GM23338 (cell line): ENCODE measurements at places on chromosomes 12 and 14.

- H3K27me3 ChIP-seq: no peaks in the 10 kb centered on the region
- H3K4me1 ChIP-seq: peaks cover 6% of the 10 kb centered on the region; the same call in 1 of the 2 replicates
- H3K4me3 ChIP-seq: no peak overlapping the region
- no peak overlapping the region for H3K27ac ChIP-seq
- no peak for DNase-seq
These were observed 46.4 kb upstream of the BMP4 start for GRCh38 chr14:54003064-54003463.

DNA sequence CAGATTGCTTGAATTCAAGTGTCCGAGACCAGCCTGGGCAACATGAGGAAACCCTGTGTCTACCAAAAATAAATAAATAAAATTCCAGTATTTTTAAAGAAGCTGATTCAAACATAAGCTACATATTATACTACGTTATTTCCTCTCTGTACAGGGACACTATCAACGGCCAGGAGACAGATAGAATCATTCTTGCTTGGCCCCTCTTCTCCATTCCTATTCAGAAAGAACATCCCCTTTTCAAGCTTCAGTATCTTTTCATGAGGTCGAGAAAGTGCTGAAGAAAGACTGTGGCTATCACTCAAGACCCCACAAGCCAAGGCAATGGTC, 314 bp upstream of the DHRS7 start:
- H3K4me1 ChIP-seq: peaks cover 27% of the 10 kb centered on the region
- no peak overlapping the region for H3K27ac ChIP-seq
- no peak for DNase-seq

DNA sequence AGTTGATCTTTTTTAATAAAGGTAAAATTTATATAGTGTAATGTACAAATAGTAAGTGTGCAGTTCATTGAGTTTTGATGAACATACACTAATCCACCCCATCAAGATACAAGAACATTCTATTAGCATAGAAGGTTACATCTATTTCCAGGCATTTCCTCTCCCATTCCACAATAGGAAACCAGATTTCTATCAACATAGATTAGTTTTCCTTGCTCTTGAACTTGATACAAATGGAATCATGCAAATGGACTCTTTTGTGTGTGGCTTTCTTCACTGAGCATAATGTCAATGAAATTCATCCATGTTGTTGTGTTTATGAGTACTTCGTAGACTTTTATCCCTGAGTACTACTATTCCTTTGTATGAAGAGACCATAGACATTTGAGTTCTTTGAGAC, 10.8 kb downstream of the STYX start:
- DNase-seq: no peak
- H3K4me3 ChIP-seq: no peak overlapping the region
- no peaks in the 10 kb centered on the region for H3K27me3 ChIP-seq
- H3K27ac ChIP-seq: no peak overlapping the region

DNA sequence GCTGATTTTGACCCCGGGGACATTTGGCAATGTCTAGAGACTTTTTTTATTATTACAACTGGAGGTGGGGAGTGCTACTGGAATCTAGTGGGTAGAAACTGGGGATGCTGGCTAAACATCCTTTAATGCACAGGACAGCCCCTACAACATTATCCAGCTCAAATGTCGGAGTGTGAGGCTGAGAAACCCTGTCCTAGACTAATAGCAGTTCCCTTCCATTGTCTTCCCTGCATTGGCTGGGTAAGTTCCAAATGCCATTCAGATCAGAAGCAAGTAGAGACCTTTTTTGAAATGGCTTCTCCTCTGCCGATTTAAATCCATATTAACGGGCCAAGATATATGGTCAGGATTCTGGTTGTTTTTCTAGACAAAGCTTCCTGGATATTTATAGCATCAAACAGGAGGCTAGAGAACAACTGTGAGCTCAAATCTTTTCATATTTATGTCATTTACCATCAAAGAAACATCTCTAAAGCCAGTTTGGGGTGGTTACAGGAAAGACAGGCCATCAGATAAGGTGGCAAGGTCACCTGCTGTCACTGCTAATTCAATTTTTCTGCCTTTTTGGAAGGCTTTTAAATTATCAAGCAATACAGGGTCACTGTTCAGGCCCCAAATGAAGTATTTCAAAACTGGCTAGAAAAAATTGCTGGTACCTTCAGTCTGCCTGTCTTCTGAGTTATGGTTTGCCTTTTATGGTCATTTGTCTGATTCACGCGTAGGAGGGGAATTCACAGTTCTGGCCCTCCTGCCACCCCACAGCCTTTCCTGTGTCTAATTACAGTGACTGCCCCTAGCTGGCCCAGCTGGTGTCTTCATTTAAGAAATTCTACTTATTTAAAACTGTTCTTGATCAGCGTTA, 20.1 kb upstream of the AKAP5 start:
- no peaks in the 10 kb centered on the region for H3K27me3 ChIP-seq
- no peak overlapping the region for H3K4me3 ChIP-seq
- no peaks in the 10 kb centered on the region for H3K4me1 ChIP-seq
- peak overlapping the region; percentile 30; the same call in 1 of the 2 replicates for H3K27ac ChIP-seq
- H3K36me3 ChIP-seq: peaks cover 77% of the 10 kb centered on the region
- no peak for DNase-seq

GRCh38 chr12:4177262-4177661, 96.3 kb upstream of the CCND2 start:
- no peak for DNase-seq
- no peak overlapping the region for H3K27ac ChIP-seq
- H3K36me3 ChIP-seq: no peaks in the 10 kb centered on the region
- no peak overlapping the region for H3K4me3 ChIP-seq
